T-helper 2 cell (primary cell): ENCODE measurements at places on chromosomes 7 and 10.

DNA sequence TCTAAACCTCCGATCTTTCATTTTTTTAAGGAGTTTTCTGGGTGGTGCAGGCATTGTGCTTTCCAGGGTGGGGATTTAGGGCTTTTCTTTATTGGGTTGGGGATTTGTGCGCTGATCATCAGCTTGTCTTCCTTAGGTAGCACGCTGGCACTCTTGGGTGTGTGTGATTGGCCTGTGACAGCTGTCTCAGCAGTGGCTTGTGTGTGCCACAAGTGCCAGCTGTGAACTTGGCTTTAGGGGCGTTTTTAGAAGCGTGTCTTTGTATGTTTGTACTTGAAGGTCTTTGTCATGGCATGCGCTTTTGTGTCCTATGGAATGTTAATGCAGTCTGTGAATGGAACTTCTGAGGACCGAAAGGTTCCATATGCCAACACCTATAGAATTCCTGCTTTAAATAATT lies 788 bp downstream of the AKAP9 start:
- peak; percentile 8 for DNase-seq

DNA sequence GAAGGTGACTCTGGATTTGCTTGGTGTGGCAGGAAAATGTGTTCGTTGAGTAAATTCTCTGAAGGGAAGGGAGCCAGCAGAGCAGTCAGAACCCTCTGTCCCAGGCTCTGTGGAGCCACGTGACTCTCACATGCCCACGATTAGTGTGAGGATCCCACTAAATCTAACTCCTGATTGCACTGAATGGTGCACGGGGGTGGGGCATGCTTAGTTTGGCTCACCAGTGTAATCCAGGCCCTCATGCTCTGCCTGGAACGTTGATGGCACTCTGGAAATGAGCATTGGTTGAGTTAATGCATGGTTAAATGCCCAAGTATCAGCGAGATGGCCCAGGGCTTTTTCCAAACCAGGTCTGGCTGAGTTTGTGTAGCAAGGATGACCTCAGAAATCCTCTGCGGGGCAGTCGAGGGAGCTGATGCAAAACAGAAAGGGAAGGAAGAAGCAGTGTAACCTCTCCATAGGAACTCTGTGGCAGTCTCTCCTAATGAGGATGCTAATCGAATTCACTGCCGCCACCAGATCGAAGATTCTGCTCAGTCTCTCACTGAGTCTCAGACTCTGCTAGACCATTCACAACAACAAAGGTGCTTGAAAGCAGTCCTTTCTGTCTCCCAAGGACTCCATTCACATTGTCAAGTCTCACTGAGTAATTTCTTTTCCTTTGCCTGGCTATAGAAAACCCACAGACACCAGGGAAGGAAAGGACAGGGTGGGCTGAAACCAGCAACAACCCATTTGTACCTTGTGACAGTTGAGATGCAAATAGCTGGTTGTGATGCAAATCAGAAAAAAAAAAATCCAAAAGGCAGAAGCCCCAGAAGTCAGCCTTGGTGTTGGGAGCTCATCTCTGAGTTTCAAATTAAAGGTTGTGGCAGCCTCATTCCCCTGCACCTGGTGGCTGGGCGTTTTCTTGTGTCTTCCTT lies 98.1 kb downstream of the C10orf105 start:
- DNase-seq, result no peak

DNA sequence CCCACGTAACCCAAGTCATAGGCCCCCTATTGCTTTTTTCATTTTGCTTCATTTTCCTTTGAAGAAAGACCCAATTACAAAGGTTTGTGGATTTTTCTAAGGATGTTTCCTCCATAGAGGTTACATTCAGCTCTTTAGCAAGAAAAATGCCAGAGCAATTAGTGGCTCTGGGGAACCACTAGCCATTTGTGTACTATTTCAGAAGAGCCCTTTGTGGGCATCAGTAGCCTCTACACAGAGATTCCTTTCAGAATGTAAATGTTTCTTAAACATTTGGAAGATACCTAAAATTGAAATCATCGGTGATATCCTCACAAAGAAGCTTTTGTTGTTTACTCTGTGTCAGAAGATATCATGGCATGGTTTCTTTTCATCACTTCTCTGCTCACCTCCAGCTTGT lies 291.0 kb upstream of the KMT2E start:
- DNase-seq, result no peak

- DNase-seq, result no peak
These were observed 51.7 kb downstream of the ZNF438 start for GRCh38 chr10:30979956-30980355.

DNA sequence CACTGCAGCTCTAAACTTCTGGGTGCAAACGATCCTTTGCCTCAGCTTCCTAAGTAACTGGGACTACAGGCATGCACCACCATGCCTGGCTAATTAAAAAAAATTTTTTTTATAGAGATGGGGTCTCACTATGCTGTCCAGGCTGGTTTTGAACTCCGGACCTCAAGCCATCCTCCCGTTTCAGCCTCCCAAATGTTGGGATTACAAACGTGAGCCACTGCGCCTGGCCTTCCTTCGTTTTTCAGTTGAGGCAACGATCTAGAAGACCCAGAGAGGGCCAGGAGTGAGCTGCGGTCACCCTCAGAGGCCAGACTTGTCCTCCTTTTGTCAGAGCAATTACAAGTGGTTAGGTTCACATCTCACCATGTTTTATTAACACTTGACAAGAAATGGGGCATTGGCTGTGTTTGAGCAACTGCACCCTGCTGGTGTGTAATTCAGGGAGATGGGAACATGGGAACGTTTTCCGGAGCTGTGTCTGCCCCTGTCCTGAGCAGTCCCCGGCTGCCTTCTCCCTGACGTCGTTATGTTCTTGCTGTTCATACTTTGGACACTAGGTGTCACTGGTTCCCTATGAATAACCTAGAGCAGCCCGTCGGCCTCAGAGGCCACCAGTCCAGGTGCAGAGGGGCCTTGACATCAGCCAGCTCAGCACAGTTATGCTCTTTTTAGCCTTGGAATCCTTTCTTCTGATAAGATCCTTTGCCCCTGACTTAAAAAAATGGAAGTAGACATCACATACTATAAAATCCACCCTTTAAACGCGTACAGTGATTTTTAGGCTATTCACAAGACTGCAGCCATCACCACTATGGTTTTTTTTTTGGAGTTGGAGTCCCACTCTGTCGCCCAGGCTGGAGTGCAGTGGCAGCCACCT lies 375.0 kb downstream of the TYW1 start:
- DNase-seq, result peak; percentile 8

DNA sequence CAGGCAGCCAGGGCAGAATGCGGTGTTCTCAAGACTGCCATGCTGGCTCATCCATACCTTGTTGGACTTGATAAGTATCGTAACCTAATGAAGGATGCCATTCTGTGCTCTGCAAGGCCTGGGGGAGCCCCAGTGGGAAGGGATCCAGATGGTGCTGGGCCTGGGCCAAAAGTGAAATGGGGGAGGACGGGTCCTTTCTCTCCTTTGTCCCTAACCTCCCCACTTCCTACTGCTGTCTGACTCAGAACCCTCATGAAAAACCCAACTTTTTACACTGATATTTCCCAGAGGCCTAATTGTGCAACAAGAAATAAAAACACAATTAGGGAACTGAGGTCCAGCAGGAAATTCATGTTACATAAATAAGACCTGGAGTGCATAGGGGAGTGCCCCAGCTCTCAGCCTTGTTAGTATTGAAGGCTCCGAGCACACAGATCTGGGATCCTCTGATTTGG lies 193.7 kb upstream of the SVIL start:
- no peak for DNase-seq

- no peak for DNase-seq
These were observed 136.2 kb upstream of the TBX20 start for GRCh38 chr7:35390146-35390545.
